ENCODE measurements at places on chromosomes 4 and X.

- no peak for DNase-seq
Observed at GRCh38 chr4:168835880-168836454, 174.1 kb downstream of the CBR4 start.

- no peak for DNase-seq
Observed at GRCh38 chr4:15343581-15343980, 84.3 kb upstream of the C1QTNF7 start.

DNA sequence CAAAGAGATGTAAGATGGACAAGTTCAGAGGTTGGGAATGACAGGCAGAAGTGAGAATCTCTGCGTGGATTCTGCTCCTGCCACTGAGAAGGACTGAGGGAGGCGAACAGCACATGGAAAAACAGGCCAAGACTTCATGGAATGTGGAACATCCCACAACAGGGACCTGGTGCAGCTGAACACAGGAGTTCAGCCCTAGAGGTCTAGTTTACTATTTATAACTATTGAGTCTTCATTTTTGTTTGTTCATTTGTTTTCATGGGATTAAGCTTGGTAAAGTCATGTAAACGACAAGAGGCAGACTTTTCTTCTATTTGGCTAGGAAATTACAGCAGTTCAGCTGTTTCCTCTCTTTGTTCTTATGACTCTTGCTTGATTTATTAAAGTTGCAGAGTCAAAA is 234.5 kb downstream of the MAML3 start:
- DNase-seq = no peak

DNA sequence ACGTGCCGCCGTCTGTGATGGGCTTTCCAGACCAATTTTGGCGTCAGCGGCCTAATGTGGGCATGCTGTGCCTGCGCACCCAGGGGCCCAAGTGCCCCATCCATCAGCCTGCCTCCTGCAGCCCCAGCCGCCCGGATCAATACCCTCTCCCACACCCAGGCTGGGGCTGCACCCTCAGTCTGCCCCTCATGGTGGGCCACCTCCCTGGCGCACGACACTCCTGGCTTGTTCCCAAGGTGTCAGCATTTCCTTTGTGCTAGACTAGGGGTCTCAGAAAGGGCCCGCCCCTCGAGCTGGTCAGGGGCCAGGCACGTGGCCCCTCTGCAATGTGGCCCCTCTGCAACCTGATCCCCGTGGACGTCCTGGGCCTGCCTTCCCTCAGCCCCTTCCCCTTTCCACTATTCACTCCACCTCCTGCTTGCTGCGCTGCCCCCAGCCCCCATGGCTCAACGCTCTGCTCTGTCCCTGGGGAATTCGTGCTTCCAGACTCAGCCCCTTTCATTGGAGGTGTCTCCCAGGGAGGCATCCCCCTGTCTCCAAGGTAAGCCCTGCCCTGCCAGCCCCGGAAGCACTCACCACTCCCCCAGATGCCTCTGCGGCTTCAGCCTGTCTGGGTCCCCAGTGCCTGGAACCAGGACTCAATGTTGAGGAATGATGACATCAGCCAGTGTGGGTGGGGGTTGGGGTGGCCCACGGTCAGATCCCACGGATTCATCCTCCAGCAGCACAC is 130.8 kb downstream of the HMX1 start:
- DNase-seq = peak; percentile 8

GRCh38 chr4:119172223-119172622 is 36.6 kb downstream of the MYOZ2 start:
- no peak for DNase-seq

All from activated B cell treated with CpG ODN at 0.5 μM for 24 hours (primary cell).